Activated CD4-positive, CD25-positive, alpha-beta regulatory T cell treated with anti-CD3 and anti-CD28 coated beads, Interleukin-2, amount 50 U/mL, for 16 hours (primary cell): ENCODE measurements at places on chromosomes 2 and 18.

- no peak for DNase-seq
Measured at GRCh38 chr18:13369353-13369752, 150.8 kb downstream of the LDLRAD4 start.

- DNase-seq, result no peak
Measured at GRCh38 chr2:162912787-162913186, 74.2 kb upstream of the KCNH7 start.

DNA sequence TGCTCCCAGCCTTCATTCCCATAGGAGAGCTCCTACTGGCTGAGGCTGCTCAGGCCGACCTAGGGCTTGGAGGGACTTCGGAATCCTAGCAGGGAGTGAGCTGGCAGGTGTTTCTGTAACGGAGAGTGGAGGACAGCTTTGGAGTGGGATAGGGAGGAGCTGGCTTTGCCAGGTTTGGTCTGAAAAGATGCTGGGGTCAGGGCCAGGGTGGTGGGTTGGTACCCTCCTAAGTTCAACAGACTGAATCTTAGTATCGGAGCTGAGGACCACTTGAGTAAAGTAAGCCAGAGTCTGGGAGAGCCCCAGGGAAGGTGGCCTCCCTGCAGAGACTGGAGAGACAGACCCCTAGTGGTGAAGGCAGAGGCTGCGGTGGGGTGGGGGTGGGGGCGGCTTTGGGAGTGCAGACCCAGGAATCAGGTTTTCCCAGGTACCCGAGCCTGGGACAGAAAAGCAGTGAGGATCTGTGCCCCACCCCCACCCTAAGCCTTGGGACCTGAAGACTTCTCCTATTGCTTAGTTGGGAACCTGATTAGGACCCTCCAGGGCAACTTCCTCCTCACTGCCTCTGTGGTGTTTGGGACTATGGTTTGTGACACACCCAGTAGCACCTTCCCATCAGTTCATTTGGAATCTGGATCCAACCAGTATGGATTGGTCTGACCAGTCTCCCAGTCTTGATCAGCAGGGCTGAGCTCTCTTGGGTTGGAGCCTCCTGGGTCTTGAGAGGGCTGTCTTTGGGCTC, 3.0 kb downstream of the CNNM4 start:
- DNase-seq, result no peak

DNA sequence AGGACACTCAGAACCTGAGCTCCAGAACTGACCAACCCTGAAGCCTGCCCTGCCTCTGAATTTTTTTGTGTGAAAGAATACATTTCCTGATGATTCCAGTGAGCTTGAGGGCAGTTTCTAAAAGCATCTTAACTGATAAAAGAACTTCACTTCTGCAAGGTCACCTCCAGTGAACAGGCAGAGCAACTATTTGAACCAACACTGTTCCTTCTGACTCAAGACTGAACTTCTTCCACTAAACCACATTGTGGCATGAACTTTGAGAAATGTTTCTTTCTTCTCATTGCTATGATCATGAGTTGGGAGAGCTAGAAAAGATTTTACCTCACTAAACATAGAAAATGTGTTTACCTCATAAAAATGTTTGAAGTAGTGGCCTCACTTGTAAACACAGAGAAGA, 83.8 kb upstream of the SERTAD2 start:
- no peak for DNase-seq

DNA sequence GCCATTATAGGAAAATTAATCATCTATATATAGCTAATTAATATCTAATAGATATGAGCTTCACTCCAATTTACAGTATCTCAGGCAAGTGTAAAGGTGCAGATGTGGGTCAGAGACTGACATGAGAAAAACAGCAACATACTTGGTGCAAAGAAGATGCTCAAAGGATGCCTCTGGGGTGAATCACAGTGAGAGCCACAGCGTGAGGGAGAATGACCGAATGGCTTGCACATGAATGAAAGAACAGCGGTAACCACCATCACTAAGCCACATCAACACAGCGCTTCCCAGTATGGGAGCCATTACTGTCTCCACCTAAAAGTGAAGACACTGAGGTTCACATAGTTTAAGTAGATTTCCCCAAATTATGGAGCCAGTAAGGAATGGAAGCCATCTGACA, 423.4 kb upstream of the ID2 start:
- no peak for DNase-seq

GRCh38 chr2:202335791-202336467, 40.2 kb upstream of the BMPR2 start:
- DNase-seq, result no peak

DNA sequence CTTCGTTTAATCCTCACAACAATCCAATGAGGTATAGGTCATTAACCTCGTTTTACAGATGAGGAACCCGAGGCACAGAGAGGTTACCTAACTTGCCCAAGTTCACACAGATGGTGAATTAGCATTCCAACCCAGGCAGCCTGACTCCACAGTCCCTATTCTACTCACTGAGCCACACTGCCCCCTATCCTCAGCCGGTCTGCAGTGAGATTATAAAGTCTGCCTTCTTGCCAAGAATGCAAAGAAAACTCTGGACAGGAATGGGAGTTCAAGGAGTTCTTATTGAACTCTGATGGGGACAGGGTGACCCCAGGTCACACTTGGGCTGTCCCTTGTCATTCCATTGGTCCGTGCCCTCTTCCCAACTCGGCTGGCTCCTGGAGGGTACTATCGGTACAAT, 118.1 kb upstream of the MSH6 start:
- no peak for DNase-seq

- no peak for DNase-seq
Measured at GRCh38 chr2:138818556-138818955, 38.4 kb upstream of the NXPH2 start.

DNA sequence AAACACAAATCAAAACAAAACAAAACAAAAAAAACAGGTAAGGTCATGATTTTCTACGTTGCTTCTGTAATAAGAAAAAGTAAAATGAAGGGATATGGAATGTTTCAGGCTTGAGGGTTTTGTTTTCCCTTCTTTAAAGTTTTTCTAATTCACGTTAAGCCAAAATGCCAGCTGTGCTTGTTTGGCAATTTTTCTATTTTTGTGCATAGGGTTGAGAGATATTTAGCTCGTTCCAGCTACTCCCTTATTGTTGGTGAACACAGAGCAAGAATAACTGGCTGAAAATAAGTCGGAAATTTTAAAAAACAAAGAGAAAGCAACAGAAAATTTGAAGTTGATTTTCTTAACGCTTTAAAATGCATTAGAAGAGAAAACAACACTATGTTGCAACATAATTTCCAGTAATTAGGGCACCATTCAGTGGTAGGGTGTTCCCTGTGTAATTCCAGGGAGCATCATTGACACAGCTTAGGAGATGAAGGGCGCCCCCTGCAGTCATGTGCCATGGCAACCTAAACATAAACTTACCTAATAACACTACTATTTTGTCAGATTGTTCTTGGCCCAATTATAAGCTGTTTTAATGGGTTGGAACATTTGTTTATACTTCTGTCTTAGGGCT, 99.5 kb downstream of the DTNA start:
- DNase-seq, result no peak

DNA sequence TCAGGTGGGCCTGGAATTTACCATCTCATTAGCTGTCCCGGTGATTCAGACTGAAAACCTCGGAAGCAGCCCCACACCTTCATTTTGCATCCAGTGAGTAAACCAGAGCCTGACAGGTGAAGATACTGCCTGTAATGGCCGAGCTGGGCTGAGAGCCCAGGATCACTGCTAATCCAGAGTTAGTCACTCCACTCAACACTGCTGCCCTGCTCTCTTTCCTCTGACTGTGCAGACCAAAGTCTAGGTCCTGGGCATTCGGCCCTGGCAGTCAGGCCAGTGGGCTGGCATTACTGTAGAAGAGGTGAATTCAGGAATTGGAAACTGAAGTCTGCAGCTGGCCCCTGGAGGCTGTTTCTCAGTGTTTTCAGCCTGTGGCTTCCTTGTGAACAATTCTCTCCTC, 44.3 kb downstream of the TMEM17 start:
- no peak for DNase-seq

DNA sequence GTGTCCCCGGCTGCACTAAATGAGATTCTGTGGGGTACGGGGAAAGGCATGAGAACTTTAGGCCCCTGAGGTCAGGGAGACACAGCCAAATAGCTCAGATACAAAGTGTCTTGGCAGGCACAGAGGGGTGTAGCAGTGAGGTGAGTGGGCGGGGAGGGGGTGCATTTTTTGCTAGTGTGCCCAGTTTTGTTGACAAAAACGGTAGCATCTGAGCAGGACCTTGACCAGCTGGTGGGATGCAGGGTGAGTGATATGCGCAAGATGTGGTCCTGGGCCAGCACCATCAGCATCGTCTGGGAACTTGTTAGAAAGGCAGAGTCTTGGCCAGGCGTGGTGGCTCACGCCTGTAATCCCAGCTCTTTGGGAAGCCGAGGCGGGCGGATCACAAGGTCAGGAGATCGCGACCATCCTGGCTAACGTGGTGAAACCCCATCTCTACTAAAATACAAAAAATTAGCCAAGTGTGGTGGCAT, 127.3 kb upstream of the LGALSL start:
- no peak for DNase-seq

DNA sequence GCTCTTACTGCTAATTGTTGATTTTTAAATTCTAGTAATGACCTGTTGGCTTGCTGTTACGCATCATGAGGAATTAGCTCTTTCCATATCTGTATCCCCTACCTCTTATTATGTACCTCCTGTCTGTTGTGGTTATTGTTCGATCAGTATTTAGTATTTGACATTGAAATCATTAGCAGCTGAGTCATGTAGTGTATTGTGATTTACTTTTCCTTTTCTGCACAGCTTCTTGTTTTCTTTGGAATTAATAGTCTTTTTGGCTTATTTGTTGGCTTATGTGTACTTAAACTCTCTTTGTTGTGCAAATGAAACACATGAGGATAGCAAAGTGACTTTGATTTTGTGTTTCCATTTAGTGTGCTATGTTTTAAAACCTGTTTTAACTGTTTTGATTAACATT, 4.3 kb downstream of the EPB41L5 start:
- no peak for DNase-seq

DNA sequence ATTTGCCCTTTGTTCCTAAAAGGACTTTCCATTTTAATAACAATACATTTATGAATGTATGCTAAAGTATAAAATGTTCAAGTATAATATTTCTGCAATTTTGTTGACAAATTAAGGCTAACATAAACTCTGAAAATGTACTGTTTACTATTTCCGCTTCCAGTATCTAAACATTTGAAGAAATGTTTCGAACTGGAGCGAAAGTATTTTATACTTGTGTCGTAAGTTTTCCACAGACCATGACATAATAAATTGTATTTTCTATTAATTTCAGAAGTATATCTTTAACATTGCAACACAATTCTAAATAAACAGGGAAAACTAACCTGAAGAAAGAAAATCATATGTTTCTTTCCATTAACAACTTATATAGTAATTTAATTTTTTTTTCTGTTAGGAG, 146.3 kb downstream of the CALCRL start:
- no peak for DNase-seq

DNA sequence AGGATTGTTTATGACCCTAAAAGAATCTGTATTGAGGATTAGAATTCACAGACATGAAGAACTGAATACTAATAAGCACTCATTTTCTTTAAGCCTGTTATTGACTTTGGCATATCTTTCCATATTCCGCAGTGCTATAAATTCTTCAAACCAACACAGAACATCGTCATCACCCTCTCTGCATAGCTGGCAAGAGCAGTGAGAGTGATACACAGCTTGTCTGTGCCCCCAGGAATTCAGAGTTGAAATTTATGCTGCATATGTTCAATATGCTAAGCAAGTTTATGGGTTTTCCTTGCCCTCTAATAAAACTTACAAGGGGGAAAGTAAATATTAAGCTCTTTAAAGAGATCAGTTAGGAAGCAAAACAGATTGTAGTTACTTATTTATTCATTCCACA, 32.7 kb downstream of the CTLA4 start:
- no peak for DNase-seq

GRCh38 chr2:235350234-235350633, 143.6 kb upstream of the AGAP1 start:
- DNase-seq, result no peak

DNA sequence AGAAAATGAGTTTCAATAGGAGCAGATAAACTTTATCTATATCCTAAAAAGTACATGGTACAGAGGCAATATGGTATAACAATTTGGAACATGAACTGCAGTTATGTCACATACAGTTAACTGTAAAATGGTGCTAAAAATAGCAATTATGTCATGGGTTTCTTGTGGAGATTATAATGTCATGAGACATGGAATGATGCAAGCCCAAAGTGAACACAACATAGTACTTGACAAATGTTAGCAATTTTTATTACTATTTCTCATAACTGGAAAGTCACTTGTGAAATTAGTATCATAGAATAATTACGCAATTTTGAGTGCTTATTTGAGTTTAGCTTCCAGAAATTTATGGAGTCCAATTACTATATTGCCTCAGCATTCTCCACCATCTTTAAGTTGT, 1263.4 kb downstream of the DSC3 start:
- DNase-seq, result no peak

GRCh38 chr18:60549338-60549960, 176.9 kb upstream of the MC4R start:
- DNase-seq, result no peak

GRCh38 chr2:202848813-202849212, 22.8 kb downstream of the ICA1L start:
- no peak for DNase-seq

DNA sequence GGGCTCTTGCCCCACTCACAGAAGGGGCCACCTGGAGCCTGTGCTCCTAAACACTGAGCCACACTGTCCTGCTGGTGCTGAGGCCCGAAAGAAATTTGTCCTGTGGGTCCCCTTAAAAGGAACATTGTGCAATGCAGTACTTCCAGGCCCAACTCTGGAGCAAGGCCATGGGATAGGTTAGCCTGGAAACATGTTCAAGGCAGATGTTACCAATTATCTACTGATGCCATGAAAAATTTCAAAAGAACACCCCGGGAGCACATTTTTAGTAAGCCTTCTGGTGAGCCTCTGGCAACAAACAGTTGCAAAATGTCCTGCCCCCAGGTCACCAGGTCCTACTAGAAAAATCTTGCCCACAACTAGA, 12.3 kb upstream of the PTMA start:
- no peak for DNase-seq

- no peak for DNase-seq
Measured at GRCh38 chr2:152031747-152032306, 67.0 kb downstream of the CACNB4 start.

- no peak for DNase-seq
Measured at GRCh38 chr18:25055076-25055475, 296.9 kb downstream of the ZNF521 start.

- no peak for DNase-seq
Measured at GRCh38 chr2:106843001-106843909, 42.7 kb downstream of the ST6GAL2 start.

DNA sequence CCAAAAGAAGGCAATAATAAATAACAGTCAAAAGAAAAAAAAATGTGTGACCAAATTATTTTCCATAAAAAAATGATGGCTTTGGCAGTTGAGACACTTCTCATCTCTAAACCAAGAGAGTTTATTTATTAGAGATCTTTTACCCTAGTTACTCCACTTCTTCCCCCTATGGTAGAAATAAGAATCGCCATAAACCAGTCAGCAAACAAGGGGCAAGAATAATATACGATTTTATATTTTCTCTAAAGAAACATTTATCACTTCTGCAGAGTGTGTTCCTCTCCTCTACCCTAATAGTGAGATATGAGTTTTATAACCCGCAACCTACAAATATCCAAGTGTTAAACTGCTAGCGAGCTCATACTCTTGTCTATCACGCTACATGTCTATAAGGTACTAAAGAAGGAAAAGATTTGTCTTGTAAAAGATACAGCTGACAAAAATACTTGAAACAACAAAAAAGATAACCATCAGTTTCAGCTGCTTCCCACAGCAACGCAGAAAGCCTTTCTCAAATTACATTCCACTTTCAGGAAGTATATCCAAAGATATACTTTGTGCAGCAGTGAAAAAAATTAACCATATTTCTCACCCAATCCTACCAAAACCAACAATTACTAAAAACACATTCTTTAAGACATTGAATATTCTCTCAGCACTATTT, 2.3 kb downstream of the RNF103 start:
- DNase-seq, result no peak
